Stimulated activated CD4-positive, alpha-beta T cell treated with anti-CD3 and anti-CD28 coated beads, Interleukin-2, amount 100 ng/mL, for 4 hours (primary cell): ENCODE measurements at places on chromosomes 12 and 14.

- no peak for DNase-seq
These were observed 118.6 kb downstream of the SMOC1 start for GRCh38 chr14:69997849-69998248.

DNA sequence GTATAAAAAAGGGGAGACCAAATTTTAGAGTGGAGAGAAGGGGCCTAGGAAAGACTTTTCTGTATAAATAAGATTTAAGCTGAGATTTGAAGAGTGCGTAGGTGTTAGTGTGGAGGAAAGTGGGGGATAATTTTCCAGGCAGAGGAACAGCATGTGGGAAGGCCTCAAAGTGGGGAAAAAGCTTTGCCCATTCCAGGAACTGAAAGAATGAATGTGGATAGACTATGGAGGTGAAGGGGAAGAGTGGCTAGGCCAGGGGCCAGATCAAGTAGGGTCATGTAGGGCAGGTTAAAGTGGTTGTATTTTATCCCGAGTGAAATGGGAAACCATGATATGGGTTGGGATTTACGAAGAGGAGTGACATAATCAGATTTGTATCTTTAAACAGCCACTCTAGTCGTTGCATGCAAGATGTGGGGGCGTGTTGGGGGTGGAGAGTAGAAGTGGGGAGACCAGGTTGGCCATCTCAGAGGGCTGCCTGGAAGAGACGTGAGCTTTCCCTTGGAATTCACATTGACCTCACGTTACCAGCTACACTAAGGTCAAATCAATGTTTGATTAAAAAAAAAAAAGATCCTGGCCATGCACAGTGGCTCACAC, 3.3 kb downstream of the ZNF664 start:
- DNase-seq = no peak

- DNase-seq = no peak
These were observed 10.9 kb downstream of the ATP5MC2 start for GRCh38 chr12:53664936-53665335.

DNA sequence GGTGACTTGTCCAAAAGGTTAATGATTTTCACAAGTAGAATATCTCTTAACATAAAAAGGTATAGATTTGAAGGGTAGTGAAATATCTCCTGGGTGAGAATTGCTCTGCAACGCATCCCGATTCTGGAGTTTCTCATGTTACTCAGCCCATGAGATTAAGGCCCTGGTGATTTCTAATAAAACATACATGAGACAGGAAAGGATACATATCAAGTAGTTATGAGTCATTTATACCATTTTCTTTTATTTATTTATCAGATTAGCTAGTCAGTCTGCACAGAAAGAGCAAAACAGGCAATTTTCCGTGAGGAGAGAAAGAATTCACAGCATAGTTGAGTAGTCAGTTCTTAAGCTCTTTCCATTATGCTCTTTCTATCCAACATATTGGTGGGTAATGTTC, 535.6 kb upstream of the ATP2B1 start:
- DNase-seq = no peak
